MG63 (cell line): ENCODE measurements at places on chromosomes 12 and 14. TPM values are rescaled to one million over a fixed set of nuclear protein-coding genes. Genes with fewer than 3 reads are reported as not detected.

GRCh38 chr12:121465921-121466793 is 66.2 kb downstream of the RNF34 start:
- peak; percentile 34 for DNase-seq

GRCh38 chr14:39957987-39958386 is 525.8 kb upstream of the FBXO33 start:
- no peak for DNase-seq

- peak; percentile 15 for DNase-seq
Observed at GRCh38 chr12:6563448-6564050, 4.5 kb downstream of the NOP2 start.

DNA sequence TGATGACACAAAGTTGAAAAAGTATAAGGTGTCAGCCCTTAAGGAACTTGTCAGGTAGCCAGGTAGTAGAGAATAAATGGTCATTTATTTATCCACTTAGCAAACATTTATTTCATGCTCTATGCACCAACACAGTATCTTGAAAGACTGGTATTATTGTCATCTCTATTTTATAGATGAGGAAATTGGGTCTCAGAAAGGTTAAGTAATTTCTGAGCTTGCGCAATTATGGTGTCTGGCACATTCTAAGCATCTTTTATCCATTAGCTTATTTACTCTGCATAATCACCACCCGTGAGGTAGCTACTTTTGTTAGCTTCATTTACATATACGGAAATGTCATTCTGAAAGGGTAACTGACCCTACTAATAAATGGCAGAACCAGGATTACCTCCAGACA is 2.5 kb upstream of the UTP20 start:
- DNase-seq, result no peak

GRCh38 chr12:132065609-132066344 is 78.3 kb downstream of the DDX51 start:
- no peak for DNase-seq

SYT1 gene
- not detected in 2 replicates for total RNA-seq

GRCh38 chr14:41607966-41608663 is 1.4 kb downstream of the LRFN5 start:
- no peak for DNase-seq

GRCh38 chr12:57718641-57719528 is 19.7 kb downstream of the AGAP2 start:
- no peak for DNase-seq

GRCh38 chr12:96198965-96199364 is 4.8 kb downstream of the ELK3 start:
- no peak for DNase-seq

FAM90A1 gene
- total RNA-seq, result 0.07 and 0.43 TPM in 2 replicates

- DNase-seq, result peak; percentile 66
Observed at GRCh38 chr14:81137316-81137715, 83.4 kb downstream of the GTF2A1 start.

GRCh38 chr14:31051511-31051910 is 25.3 kb upstream of the STRN3 start:
- peak; percentile 30 for DNase-seq

DNA sequence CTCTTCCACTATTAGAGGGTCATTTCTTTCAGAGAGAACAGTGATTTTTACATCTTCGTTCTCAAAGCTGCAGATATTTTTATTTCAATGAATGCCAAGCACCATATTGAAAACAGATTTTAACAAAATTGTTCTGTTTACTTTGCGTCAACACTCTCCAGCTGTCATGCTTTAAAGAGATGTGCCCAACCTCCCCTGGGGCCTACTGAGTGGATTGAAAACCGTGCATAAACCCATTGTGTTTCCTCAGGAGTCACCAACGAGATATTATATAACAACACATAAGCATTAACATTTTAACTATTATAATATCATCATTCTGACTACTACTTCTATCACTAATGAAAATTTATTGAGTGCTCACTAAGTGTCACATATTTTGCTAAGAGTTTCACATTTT is 81.6 kb downstream of the MYF5 start:
- DNase-seq, result no peak

DNA sequence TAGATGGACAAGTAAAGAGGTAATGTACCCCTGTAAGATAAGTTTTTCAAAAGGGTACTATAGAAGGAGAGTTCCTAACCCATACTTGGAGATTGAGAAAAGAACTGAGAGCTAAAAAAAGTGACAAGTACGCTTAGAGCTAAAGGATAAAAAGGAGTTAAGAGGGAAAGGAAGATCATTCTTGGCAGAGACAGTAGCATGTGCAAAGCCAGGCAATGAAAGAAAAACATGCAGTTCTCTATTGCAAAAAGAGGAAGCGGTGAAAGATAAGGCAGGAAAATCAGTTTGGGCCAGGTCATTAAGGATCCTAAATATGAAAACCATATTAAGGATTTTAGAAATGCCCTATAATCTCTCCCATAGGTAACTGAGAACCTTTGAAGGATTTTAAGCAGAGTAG is 500.4 kb upstream of the GARIN6 start:
- DNase-seq, result no peak

DNA sequence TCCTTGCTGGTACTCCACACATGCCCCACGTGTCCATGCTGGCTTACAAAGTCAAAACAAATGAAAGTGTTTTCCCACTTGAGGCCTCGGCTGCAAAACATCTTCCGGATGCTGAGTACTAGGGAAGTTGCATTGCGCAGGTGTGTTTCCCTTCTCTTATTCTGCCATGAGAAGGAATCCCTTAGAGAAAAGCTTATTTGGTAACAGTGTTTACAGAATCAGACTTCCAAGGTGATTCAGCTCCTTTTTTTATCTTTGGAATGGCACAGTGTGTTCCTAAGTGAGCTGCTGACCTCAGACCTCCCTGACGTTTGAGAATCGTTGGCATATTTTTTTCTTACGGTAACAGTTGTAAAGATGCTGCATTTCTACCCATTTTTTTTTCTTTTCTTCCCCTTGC is 211.3 kb downstream of the ESR2 start:
- DNase-seq, result no peak

GRCh38 chr12:109432842-109433304 is 44.2 kb downstream of the KCTD10 start:
- DNase-seq, result peak; percentile 66

- no peak for DNase-seq
Observed at GRCh38 chr12:32877601-32878459, 18.7 kb downstream of the PKP2 start.

GRCh38 chr14:32038876-32039275 is 38.2 kb upstream of the ARHGAP5 start:
- no peak for DNase-seq

PLCZ1 gene
- not detected in 2 replicates for total RNA-seq

MYF5 gene
- total RNA-seq, result not detected in 2 replicates

DNA sequence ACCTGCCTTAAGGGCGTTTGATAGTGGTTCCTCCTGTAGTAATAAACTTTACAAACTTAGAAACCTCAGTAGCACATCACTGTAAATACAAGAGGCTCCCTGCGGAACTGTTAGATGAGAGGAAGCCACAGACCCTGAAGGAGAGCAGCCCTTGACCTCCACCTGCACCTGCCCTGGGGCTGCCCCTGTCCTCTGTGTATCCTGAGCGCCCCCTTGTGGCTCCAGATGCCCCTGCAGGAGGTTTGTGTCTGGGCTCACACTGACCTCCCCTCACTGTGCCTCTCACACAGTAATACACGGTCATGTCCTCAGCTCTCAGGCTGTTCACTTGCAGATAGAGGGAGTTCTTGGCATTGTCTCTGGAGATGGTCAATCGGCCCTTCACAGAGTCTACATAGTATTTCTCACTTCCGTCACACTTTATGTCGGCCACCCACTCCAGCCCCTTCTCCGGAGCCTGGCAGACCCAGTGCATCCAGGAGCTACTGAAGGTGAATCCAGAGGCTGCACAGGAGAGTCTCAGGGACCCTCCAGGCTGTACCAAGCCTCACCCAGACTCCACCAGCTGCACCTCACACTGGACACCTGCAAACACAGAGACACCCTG is 1059.8 kb downstream of the TMEM121 start:
- peak; percentile 12 for DNase-seq

IKZF4 gene
- total RNA-seq, result 0.30 and 0.54 TPM in 2 replicates

DNA sequence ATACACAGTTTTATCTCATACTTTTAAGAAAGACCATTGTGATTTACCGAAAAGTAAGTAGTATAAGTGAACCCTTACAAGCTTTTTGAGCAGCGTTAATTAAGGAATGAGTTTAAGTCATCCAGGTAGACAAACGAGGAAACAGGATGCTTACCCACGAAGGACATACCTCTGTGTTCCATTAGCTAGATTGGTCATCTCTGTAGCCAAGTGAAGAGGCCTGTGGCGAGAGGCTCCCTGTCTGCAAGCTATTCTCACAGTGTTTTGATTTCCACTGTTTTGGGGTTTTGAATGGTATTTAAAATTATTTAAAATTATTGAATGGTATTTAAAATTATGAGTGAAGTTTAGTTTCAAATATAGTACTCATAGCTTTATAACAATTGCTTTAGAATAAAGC is 342.1 kb upstream of the RGS6 start:
- DNase-seq, result no peak

GRCh38 chr14:58354808-58355207 is 40.9 kb upstream of the TOMM20L start:
- DNase-seq, result no peak

SH2B3 gene
- total RNA-seq, result 12.8 and 15.8 TPM in 2 replicates

- no peak for DNase-seq
Observed at GRCh38 chr14:103341250-103342129, 7.5 kb downstream of the EIF5 start.

GRCh38 chr12:92340441-92341064 is 194.9 kb upstream of the BTG1 start:
- no peak for DNase-seq

ART4 gene
- not detected in 2 replicates for total RNA-seq

DNA sequence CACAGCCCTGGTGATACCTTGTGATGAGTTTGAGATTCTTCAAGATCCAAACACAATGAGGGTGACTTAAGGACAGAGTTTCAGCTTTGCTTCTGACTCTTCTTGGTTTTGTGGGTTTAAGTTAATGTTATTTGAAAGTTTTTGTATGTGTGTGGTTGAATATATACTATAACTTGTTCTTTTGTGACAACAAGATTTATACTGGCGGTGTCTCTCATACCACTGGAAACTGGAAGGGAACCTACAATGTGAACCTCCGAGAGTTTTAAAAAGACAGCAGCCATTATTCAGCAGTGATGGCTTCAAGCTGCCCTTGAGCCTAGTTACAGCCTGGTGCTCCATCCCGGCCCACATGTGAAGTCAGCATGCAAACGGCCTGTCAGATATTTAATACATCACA is 87.9 kb upstream of the IGF1 start:
- no peak for DNase-seq

- peak; percentile 46 for DNase-seq
Observed at GRCh38 chr14:54653712-54654469, 87.0 kb downstream of the SAMD4A start.

- no peak for DNase-seq
Observed at GRCh38 chr12:1790444-1790843, 29.9 kb upstream of the LRTM2 start.
